ENCODE measurements at places on chromosomes 1 and 21.

GRCh38 chr1:8671306-8671917, 146.0 kb downstream of the RERE start:
- peak; percentile 22 for DNase-seq

- no peak for DNase-seq
Measured at GRCh38 chr1:3352299-3352951, 102.0 kb upstream of the ARHGEF16 start.

DNA sequence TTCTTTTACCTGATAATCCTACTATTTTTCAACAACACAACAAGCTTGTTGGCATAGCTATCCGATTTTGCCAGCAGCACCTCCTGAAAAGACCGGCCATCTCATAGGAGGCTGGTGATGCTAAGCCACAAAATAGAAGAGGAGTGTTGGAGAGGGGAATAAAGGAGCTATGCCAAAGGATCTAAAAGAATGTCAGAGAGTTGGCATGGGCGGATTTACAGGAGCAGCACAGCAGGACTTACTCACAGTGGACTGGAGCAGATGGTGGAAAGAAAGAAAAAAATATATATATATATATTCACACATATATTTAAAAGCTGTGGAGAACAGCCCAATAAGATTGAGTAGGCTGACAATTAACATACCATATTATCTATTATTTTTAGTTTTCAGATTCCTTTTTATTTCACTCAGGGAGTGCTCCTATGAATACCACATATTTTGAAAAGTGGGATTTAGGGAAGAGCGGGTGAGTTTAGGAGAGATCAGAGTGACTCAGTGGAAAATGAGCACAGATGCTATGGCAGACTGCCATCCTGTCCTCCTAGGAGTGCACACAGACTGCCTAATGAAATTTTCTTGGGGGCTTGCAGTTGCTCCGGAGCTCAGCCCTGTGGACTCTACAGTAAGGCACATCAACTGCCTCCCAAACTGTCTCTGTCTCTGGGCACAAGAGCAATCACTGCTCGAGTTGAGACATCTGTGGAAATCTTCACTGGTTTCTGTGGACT, 394.4 kb upstream of the CHRM3 start:
- DNase-seq, result no peak

- DNase-seq, result no peak
Measured at GRCh38 chr1:169753549-169753948, 19.7 kb upstream of the SELE start.

DNA sequence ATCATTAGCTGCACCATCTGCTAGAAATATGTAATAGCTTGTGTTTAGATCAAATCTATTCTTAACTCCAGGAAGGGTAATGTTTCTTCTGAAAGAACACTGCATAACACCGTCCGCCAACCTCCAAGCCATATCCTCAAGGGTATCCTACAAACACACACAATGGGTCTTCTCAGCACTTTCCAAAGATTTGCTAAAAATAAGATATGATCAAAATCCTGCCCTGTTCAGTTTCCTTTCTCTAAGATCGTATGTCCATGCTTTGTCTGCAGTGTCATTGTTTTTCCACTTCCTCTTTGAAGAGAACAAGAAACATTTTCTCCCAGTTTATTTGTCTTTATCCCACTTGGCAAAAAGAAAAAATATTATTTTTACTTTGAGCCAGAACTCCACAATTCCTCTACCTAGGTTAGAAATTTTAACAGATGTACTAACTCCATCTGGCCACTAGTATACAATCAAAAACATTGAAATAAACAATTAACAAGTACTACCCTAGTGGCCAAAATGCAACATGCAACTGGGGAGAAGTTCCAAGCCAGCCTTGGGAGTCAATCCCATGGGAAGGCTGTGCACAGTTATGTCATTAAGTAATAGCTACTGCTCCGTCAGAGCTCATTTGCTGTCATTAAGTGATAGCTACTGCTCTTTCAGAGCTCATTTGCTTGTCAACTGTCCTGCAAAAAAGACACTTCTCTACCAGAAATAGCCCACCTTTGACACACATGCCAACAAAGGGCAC, 37.8 kb downstream of the FRRS1 start:
- no peak for DNase-seq

- no peak for DNase-seq
Measured at GRCh38 chr1:116324411-116324810, 48.6 kb upstream of the ATP1A1 start.

DNA sequence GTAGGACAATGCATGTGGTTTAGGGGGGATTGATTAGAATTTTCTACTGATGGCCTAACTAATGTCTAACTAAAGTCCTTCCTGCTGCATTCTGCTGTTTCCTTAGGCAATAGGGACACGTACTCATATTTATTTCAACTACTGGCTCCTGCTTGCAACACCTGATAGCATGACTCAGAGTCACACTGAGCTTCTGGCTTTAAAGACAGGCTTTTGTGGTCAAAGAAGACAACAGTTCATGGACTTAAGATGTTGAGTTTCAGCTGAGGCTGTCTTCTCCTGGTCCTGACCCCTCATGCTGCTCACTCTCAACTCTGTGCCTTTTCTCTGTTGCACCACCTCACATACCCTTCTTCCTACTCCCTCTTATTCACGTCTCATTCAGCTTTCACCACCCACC, 29.1 kb upstream of the TRABD2B start:
- no peak for DNase-seq

- no peak for DNase-seq
Measured at GRCh38 chr1:242876030-242876429, 351.5 kb upstream of the PLD5 start.

GRCh38 chr1:150259758-150260669, 2.4 kb downstream of the CA14 start:
- no peak for DNase-seq

DNA sequence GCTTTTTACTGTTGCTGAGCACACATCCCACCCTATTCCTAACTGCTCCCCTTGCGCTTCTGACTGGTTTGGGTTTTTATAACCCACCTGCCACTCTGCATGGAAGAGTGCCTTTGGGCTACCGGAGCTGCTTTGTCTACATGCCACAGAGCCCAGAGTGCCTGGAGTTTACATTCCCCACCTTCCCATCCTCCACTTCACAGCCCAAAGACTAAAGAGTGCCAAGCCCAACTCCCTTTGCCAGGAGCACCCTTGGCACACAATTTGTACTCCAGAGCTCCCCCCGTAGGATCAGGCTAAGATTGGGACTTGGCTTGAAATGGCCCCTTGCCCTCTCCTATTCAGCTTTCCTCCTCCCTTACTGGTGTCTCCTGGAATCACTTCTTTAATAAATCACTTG, 63.3 kb downstream of the LHX9 start:
- no peak for DNase-seq

DNA sequence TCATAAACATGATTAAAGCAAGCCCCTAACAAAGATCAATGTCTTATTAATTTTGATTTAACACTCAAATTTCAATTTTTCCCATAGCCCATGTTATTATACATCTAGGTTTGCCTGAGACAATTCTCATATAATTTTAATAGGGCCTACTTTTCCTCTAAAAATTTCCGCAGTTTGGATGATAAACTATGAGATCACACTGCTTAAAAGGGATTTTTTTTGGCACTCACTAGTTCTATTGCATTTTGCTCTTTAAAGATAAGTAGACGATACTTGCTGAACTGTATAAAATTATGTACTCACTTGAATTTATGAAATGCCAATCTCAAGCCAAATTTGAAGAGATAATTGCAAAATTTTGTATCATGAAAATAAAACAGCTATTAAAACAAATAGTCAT, 480.4 kb upstream of the ZRANB2 start:
- DNase-seq, result no peak

DNA sequence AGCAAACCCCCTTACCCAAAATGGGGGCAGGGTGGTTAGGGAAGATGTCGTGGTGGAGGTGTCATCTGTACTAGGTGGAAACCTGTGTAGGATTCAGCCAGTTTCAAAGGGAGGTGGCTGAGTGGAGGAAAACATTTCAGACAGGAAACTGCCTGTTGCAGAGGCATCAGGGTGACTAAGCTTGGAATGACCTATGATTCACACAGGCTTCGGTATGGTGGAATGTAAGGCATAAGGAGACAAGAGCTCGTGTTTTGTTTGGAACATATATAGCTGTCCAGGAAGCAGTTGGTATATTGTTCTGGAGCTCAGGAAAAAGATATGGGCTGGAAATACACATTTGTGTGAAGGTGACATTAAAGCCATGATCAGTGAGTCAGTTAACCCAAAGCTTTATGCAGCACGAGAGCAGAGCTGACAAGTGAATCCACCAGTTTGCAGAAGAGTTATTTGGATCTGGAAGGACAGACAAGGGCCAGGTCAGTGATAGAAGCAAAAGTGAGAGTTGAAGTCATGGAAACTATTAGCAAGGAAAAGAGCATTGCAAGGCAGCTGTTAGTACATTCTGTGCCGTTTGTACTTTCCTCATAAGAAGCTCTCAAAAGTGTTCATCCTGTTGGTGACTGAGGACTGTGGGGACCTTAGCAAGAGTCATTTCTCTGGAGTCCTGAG, 12.2 kb downstream of the UTP25 start:
- no peak for DNase-seq

DNA sequence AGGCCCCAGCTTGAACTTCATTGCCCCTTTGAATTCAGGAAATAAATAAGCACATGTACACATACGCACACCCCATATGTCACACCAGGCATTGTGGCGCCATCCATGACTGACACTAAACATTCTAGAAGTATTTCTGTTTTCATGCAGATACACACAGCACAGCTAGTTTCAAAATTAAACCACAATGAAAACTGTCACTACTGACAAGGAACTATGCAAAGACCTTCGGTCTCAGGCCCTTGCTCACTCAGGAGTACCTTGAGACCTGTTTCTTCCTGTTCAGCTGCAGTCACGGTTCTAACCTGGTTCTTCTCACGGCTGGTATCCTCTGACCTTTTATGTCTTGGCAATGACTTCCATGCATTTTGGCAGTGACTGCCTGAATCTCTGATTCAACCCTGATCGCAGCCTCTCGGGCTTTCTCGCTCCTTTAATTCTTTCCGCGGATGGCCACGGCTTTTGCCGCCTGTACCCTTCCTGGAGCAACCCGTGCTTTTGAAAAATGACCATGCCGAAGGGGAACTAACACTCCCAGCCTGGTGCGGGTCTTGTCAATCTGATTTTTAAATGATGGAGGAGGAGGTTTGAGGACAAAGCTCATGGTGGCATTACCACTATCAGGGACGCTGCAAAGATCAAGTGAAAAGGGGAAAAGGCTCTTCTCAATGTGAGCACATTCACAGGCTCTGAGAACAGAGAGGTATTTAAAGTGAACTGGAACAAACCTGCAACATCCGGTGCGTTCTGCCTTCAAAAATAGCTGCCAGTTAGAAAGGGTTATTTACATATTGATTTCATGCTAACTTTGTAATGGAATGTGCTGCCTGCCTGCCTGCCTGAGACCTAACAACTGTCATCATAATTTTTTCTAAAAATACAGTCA, 384.6 kb downstream of the RRAGC start:
- no peak for DNase-seq

GRCh38 chr1:66728021-66728420, 24.2 kb upstream of the DYNLT5 start:
- DNase-seq, result no peak

- no peak for DNase-seq
Measured at GRCh38 chr1:232238009-232238408, 391.9 kb downstream of the SIPA1L2 start.

DNA sequence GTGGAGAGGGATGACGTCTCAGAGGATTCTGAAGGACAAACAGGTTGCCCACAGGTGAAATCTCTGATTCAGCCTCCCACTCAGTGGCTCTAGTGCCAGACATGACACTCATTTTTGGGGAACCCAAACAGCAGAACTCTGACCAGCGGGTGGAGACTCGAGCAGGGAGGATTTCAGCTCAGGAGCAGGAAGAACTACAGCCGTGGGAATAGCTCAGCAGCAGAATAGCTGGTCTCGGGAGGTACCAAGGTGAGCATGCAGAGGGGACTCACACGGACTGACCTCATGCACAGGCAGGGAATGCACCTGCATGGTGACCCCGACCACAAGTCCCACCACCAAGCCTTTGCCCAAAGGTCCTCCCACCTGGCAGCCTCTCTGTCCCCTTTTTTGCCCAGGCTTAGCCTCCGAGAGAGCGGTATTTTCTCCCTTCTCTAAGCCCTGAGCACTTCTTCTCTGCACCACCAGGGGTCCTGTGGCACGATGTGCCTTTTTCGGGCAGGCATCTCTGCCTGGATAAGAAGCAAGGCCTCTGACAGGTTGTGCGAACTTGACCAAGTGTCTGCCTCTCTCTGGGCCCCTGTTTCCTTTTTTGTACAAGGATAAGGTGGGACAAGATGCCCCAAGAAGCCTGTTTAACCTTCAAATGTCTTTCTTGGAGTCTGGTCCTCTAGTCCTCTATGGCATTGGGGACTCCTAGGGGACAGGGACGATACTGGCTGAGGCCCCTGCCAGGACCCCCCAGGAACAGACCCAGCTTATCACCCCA, 8.8 kb upstream of the FGR start:
- peak; percentile 73 for DNase-seq

DNA sequence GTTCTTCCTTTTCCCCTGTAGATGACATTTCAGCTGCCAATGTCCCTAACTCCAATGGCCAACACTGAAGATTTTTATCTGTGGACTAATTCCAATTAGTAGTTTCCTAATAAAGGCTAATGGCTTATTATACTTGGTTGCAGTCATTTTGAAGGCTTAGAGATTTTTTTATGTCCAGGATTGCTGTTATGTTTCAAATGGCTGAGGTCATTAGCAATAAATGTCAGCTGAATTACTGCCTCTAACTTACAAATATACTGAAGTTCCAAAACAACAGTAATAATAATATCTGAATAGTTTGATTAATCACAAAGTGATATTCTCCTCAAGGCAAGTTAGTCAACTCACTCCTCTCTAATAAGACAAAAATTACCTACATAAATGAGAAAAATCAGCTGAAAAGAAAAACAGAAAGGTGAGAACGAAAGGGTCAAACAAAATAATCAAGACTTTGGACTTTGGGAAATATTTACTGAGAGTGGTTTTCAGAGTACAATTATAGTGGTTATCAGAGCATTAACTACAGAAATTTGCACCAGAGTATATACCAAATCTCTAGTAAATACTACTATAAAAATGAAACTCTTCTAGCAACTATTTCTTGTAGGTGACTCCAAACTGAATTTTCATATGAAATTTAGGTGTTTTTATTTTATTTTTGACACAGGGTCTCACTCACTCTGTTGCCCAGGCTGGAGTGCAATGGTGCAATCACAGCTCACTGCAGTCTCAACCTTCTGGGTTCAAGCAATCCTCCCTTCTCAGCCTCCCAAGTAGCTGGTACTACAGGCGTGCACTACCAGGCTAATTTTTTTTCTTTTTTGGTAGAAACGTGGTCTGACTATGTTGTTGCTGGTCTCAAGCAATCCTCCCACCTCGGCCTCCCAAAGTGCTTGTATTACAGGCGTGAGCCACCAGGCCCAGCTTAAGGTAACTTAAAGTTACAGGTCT, 3.5 kb downstream of the ZZZ3 start:
- DNase-seq, result no peak

GRCh38 chr1:116569776-116570357, 959 bp downstream of the CD58 start:
- peak; percentile 61 for DNase-seq

DNA sequence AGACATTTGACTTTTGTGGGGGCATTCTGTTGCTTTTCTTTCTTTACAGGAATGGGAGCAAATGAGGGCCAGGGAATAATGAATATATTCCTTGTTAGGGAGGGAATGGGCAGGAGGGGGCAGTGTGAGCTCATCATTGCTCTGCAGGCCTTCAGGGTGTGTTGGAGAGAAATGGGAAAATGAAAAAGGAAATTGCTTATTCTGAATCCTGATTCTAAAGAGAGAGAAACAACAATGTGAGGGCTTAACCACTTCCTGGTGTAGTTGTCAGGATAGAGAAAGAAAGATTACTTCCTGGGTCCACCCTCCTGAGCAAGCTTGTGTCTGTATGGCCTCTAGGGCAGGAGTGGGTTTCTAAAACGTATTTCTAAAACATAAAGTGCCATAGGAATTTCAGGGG, 28.3 kb downstream of the VANGL2 start:
- peak; percentile 46 for DNase-seq

- DNase-seq, result peak; percentile 35
Measured at GRCh38 chr1:46547481-46548383, 3.7 kb downstream of the KNCN start.
